T follicular helper cell (primary cell): ENCODE measurements at places on chromosomes 1 and 21.

- DNase-seq, result no peak
Observed at GRCh38 chr1:210233216-210233494, 559 bp downstream of the SERTAD4 start.

DNA sequence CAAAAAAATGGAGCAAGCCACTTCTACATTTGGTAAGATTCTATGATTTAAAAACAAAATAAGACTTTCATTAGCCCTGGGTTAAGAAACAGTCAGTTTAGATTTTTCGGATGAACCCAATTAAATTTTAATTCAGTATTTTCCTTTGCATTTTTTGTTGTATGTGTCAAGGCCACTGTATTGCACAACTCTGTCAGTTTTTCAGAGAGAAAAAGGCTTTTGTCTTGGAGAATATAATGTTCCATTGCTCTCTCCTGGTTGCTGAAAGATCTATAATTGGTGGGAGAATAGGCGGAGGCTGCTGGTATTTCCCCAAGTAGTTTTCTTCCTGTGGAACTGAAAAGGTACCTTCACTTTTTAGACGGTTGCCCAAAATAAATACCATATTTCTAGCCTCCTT, 84.6 kb downstream of the NEGR1 start:
- DNase-seq, result no peak

GRCh38 chr21:43864962-43865539, at the start of gene AGPAT3:
Gene AGPAT3, plus strand, starts transcription at chr21:43865223. Its CDS starts 94,459 bp downstream, at chr21:43959682.
- DNase-seq, result no peak

DNA sequence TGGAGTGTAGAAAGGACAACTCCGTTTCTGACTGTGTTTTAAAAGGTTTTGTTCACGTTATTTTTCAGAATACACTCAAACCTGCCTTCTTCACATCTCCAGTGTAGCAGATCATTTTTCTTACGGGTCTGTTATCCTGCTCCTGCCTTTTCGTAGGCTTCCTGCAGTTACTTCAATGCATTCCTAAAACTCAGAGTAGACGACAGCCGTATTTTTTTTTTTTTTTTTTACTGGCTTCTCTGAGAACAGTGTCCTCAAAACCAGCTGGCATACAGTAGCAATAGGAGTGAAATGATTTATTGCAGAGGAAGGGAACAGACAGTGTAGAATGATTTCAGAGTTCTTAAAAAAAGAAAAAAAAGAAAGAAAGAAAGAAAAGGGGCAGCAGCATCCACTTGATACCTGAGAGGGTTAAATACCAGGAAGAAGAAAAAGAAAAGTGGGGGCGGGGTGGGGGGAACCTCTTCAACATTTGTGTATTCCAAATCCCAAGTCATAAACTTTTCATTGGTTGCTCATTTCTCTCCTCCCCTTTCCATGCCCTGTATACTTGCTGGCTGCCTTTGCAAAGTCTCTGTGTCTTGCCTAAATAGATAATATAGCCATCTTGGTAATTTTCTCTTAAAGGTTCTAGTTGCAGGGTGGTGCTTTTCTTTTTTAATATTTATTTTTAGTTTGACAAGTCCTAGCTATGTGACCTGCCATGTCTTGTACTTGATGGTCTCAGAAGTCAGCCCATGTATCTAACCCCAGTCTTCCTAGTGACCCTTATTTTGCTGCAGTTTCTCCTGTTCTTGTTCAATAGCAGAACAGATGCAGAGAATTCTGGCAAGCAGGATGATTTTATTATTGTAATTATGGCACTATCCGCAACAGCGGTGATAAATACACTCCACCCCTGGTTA, 2.8 kb downstream of the TGFB2 start:
- no peak for DNase-seq

GRCh38 chr1:44679468-44679867, 5.0 kb downstream of the ARMH1 start:
- no peak for DNase-seq

DNA sequence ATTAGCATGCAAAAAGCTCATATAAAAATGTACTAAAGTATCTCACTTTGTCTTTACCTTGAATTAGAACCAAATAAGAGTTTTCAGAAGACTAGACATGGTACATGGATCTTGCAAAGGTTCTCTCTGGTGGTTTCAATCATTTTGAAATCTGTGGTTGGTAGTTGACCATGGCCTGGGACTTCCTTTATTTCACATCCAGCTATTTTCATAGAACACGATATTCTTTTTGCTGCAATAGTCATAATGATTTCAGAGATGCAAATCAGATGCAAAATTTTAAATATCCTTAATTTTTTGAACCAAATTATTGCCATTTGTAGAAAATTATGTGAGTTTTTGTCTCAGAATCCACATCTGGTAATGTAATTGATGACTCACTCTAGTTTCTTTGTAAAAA, 375.1 kb upstream of the ZP4 start:
- DNase-seq, result no peak

DNA sequence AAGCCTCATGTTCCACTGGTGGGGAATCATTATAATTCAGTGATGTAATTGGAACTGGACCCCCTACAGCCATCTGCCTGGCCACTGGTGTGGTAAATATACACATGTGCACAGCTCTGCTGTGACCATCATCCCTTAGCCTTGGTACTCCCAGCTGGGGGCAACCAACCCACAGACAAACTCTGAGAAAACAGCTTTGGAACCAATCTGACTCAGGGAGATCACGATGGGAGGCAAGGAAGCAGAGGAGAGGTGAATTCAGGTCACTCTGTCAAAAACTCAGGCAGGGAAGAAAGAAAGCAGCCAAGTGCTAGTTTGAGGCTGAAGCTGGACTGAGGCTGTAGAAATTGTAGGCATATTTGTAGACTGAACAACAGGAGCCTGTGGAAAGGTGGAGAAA, 197.8 kb upstream of the GALNT2 start:
- DNase-seq, result no peak

DNA sequence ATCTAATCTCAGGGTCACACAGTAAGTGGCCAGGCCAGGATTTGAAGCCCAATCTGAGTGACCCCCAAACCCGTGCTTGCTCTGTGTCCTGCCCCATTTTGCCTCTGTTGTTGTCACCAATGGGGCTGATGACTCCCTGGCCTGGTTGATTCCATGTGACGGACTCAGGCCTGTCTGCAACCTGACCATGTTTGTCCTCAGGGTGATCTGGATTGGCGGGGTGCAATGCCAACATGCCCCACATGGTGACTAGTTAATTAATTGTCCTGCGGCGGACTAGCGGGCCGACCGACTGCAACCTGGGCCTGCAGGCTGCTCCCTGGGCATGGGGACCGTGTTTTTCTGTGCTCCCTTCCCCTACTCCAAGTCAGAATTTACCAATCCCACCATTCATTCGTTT, 256.3 kb downstream of the MATN1 start:
- no peak for DNase-seq

GRCh38 chr1:156420205-156421061, 51.4 kb downstream of the RHBG start:
- no peak for DNase-seq

DNA sequence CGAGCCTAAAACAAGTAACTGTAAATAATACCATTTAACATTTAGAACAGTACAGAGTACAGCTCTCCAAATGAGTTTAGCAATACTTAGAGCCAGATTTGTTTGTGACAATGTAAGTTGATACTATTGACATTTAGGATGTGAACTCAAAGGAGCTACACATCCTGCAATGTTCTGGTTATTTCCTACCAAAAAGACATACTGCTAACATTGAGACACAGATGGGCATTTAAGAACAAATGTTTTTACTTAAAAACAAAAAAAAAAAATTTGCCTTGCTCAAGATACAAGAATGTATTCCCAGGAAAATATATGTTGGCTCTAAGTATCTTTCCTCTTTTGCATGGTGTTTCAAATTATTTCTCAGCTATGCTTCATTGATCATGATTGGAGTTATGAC, 1464.8 kb upstream of the PRMT6 start:
- DNase-seq, result no peak

DNA sequence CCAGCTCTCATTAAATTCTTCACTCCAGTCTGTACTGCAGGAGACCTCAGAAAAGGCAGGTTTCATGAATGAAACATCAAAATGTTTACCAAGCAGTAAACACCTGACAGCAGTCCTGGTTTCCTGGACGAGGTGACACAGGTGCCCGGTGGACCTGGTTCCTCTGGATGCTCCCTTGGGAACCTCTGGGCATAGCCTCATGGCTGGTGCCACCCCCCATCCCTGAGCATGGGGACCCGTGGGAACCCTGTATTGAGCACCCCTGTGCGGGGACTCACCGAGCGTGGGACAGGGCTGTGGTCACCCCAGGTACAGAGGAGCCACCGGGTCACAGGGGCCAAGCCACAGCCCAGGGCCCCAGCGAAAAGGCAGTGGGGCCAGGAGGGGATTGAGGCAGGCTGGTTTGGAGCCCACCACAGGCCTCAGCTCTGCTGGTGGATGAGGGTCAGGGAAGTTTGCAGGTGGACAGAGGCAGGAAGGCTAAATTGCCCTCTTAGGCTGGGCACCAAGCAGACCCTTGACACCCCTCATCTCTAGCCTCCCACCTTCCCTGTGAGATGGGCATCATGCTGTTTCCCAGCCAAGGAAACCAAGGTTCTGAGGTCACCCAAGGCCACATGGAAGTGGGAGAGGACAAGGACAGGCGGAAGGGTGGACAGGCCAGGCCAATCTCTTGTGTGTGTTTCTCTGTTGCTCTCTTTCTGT, 158.4 kb downstream of the PTPRU start:
- no peak for DNase-seq

- no peak for DNase-seq
Observed at GRCh38 chr21:25039461-25040380, 567.6 kb downstream of the MRPL39 start.

DNA sequence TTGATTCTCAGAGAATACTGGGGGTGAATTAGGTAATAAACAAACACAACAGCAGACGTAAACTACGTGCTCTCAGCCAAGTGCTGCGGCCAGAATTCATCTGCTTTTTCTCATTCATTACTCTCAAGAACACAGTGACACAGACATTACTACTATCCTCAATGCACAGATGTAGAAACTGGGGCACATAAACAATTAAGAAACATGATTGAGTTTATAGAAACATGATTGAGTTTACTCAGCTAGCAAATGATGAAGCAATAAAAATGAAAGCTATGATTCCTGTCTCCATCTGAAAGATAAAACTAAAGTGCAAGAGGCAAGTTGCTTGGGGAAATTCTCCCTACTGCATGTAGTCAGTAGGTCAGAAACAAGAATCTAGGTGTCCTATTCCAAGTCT, 140.5 kb downstream of the IFI44 start:
- no peak for DNase-seq

- no peak for DNase-seq
Observed at GRCh38 chr1:57061369-57061768, 95.6 kb upstream of the C8B start.

DNA sequence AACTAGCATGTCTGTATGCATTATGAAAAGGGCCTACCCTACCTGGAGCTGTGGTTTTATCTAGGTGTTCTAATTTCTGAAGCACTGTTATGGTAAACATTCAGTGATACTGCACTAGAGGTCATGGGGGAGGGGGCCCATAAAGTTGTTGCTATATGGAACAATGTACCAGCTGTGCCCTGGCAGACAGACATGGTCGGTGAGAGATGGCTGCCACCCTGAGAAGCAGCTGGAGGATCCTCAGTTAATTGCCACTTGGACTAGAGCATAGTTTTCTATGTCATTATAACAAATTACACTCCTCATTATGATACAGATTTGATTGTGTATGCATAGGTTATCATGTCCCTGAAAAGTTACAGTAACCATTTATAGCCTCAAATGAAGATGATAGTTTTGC, 45.4 kb downstream of the ILDR2 start:
- no peak for DNase-seq

DNA sequence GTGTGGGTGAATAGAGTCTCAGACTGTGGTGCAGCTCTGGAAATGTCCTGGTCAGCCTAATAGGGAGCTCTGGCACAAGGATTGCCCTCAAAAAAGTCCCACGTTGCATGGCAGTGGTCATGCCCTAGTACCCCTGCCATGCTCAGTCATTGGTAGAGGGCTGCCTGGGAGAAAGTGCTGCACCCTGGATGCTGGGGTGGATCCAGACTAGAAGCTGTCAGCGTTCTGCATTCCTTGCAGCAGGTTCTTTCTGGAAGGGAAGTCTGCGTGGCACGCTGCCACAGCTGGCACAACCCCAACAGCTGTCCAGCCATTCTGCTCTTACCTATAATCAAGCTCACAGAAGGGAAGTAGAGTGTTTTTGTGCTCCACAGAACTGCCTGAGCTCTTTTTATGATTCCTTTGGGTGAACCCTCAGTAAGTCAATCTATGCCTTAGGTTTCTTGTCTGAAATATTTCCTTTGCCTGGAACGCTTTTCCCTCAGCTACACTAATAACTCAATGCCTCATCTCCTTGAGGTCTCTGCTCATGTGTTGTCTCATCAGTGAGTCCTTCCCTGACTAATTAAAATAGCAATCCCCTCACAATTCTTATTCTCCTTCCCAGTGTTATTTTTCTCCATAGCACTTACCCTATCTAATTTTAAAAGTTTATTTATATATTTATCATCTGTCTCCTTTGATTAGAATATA, 61.5 kb upstream of the JAK1 start:
- DNase-seq, result no peak

DNA sequence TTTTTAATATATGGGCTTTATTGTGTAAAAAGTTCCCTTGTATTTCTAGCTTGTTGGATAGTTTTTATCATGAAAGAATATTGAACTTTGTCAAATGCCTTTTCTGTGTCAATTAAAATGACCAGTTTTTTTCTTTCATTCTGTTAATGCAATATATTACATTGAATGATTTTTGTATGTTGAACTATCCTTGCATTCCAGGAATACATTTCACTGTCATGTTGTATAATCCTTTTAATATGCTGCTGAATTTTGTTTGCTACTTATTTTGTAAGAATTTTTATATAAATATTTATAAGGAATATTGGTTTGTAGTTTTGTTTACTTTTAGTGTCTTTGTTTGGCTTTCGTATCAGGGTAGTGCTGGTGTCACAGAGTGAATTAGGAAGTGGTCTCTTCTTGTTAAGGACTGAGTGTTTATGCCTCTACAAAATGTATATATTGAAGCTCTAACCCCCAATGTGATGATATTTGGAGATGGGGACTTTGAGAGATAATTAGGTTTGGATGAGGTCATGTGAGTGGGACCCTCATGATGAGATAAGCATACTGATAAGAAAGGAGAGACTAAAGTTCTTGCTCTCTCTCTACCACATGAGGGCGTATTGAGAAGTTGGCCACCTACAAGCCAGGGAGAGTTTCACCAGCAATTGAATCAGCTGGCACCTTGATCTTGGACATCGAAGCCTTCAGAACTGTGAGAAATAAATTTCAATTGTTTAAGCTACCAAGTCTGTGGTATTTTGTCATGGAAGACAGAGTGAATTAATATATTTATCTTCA, 12.0 kb upstream of the SLAMF6 start:
- DNase-seq, result no peak

GRCh38 chr1:15820478-15820877, 13.0 kb upstream of the UQCRHL start:
- no peak for DNase-seq

GRCh38 chr1:166490437-166490991, 323.7 kb upstream of the FAM78B start:
- DNase-seq, result no peak

DNA sequence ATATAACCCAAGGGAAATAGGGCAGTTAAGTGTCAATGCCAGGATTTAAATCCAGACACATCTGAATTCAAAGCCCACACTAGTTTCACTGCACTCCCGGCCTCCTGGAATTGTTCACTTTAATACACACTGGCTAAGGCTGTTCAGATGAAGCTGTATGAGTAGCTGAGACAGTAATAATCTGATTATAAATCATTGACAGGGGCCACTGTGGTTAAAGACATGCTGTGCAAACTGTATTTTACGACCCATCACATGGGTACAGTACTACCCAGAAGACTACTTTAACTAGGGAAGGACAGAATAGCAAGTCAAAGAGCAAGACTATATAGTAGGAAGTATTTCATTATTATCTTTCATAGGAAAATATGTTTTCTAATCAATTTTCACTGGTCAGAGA, 16.1 kb upstream of the NTNG1 start:
- no peak for DNase-seq

GRCh38 chr1:30465096-30465495, 258.3 kb downstream of the MATN1 start:
- DNase-seq, result no peak
